ENCODE measurements at places on chromosomes 12 and 14.

- no peak for DNase-seq
Measured at GRCh38 chr12:47190905-47191304, 111.1 kb upstream of the AMIGO2 start.

GRCh38 chr12:5733136-5733755 is 211.8 kb downstream of the ANO2 start:
- DNase-seq = no peak

DNA sequence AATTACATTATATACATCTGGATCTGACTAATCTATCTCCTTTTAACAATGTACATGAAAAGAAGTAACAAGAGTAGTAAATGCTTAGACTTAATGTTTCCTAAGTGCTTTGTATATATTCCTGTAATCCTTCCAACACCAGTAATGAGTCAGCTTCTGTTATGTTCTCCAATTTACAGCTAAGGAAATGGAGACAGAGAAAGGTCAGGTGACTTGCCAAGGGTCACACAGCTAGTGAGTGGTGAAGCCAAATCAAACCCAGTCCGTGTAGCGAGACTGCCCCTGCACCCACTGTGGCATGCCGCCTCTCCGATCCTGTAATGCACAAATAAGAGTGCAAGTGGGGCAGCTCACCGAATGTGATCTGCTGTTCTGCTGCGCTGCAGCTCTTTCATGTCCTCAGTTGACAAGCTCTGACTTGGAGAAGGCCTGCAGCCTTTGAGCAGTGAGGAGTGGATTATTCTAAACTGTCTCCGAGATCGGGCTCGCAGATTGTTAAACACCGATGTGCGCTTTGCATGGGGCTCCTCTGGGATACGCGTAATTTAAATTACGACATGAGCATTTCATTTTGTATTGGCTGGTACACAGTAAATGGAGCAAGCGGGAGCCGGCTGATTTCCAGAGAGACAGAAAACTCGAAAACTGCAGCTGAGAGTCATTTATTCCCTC is 65.1 kb upstream of the KTN1 start:
- DNase-seq = no peak

GRCh38 chr14:100076133-100076532 is 10.9 kb downstream of the EVL start:
- peak; percentile 96 for DNase-seq

DNA sequence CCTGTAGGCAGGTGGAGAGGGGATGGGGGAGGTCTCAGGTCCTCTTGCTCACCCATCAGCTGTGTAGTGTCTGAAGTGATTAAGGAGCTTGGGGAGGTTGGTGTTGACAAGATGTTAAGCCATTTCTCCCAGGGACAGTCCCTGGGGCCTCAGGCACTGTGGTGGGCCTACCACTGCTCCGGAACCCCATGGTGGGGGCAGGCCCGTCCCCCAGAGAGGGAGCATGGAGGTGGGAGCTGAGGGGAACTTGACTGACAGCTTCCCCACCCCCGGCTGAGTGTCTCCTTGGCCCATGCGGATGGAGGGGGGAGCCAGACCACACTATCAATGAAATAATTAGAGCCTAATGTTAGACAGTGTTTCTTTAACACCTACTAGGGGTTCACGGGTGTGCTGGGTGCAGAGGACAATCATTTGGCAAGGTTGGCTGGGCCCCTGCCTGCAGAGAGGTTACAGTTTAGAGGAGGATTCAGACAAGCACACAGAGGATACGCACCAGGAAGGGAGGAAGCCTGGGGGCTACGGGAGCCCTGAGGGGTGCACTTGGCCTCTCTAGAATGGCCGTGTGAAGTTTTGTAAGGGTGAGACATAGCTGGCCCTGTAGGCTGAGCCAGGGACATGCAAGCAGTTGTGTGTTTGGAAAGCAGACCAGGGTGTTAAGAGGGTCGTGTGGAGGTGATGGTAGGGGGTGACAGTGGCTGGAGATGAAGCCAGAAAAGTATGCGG is 19.3 kb upstream of the KRT80 start:
- DNase-seq = no peak

DNA sequence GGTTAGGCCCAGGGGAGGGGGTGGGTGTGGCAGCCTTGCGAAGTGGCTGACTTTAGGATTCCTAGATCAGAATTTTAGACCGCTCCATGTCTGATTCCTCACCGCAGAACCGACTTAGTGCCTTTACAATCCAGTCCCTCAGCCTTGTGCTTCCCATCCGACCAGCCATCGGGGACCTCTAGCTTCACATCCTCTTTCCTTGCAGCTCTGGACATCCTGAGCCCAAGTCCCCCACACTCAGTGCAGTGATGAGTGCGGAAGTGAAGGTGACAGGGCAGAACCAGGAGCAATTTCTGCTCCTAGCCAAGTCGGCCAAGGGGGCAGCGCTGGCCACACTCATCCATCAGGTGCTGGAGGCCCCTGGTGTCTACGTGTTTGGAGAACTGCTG is 557 bp downstream of the COPS7A start:
- peak; percentile 68 for DNase-seq

DNA sequence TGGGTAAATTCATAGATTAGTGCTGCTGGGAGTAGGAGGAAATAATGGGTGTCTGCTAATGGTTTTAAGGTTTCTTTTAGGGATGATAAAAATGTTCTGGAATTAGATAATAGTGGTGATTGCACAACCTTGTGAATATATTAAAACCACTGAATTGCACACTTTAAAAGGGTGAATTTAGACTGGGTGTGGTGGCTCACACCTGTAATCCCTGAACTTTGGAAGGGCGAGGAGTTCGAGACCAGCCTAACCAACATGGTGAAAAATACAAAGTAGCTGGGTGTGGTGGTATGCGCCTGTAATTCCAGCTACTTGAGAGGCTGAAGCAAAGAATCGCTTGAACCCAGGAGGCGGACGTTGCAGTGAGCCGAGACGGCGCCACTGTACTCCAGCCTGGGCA is 1.3 kb downstream of the RAD52 start:
- DNase-seq = no peak

- DNase-seq = no peak
Measured at GRCh38 chr12:4817880-4818279, 91.8 kb upstream of the KCNA1 start.

DNA sequence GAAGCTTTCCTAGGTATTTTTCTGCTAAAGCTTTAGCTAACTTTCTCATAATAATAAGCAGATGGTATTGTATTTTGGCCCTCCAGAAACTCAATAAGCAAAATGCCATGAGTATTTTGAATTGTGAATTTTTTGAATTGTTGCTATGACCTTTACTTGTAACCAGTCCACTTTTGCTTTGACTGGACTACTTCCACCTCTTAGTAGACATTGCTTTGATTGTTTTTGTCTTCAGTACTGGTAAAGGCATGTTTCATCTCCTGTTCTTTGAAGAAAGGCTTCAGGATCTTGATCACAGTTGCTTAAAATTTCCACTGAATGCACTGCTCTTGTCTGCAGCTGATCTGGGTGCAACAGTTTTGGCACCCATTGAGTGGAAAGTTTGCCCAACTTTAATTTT is 102.3 kb downstream of the TRMT5 start:
- no peak for DNase-seq

- peak; percentile 72 for DNase-seq
Measured at GRCh38 chr12:22631863-22632463, 7.0 kb downstream of the ETNK1 start.

DNA sequence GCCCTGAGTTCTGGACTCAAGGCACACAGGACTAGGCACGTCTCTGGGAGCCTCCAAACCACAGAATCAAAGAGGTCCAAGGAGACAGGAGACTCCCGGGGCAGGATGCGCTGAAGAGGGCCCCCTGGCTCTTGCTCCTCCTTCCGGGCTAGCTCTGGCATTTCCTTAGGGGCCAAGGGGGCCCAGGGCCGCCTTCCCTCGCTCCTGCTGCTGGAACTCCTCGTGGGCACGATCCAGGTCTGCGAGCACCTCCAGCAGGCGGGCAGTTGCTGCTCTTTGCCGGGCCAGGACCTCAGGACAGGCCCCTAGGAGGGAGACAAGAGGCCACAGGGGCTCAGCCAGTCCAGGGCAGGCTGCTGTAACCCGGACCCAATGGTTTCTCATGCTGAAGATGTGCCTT is 35.8 kb downstream of the RASAL1 start:
- no peak for DNase-seq

DNA sequence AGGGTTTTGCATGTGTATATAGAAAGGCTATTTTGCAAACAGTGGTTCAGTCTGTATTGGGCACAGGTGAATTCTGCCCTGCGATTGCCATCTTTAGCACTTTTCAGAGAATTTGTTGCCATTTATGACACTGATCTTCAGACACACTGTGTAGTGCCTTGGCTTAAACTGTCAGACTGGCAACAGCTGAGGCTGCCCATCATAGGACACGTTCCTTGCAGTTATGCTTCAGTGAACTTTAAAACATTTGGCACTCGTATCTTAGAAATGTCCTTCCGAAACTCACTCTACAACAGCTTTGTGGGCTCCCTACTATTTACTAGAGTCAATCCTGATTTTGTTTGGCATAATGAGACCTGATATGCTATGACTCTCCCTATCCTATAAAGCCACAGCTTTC is 29.1 kb downstream of the AP5M1 start:
- DNase-seq = no peak

GRCh38 chr12:6230321-6231110 is 30.3 kb downstream of the CD9 start:
- DNase-seq = peak; percentile 84

- no peak for DNase-seq
Measured at GRCh38 chr12:112121780-112122565, 3.4 kb upstream of the TRAFD1 start.

DNA sequence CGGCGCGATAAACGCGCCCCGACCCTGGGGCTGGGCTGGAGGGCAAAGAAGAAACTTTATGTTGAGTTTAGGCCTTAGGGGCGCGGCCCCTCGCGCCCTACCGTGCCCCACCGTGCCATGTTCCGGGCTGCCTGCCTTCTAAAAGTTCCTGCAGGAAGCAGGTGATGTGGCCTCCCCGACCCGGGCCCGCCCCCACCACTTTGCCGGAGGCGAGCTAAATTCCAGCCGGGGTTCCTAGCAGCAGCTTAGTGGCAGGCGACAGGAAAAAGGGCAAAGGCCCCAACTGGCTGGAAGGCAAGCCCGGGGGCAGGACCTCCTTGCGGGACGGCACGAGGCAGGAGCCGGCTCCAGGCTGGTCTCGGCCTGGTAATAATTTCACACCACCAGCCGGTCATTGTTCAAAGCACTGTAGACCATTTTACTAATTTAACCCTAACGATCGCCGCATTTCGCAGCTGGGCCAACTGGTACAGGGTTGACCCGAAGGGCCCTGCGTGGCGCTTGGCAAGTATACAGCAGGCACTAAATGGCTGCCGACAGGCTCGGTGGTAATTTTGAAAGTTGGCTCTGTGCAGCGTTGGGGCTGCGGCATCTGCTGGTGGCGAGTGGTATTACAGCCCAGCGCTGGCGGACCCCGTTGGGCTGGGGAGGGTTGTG is 895 bp upstream of the CCDC88C start:
- DNase-seq = peak; percentile 83
